ENCODE measurements at places on chromosomes 3 and 15.

- DNase-seq = no peak
These were observed 75.8 kb downstream of the RPL39L start for GRCh38 chr3:187063286-187064121.

DNA sequence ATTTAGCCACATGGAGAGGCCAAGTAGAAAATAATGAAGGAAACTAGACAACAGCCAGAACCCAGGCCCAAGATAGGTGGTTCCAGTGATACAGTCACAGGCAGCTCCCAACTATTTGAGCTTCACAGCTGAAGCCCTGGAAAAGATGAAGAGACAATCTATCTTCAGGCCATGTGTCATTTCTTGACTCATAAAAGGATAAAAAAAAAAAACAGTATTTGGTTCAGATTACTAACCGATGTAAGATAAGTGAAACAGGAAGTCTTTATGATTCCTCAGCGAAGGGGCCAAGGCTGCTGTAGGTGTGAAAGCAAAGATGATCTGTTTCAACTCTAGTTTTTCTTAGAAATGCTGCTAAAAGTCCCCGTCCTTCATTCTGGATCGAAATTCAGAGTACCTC is 394.6 kb downstream of the ZNF385D start:
- no peak for DNase-seq

DNA sequence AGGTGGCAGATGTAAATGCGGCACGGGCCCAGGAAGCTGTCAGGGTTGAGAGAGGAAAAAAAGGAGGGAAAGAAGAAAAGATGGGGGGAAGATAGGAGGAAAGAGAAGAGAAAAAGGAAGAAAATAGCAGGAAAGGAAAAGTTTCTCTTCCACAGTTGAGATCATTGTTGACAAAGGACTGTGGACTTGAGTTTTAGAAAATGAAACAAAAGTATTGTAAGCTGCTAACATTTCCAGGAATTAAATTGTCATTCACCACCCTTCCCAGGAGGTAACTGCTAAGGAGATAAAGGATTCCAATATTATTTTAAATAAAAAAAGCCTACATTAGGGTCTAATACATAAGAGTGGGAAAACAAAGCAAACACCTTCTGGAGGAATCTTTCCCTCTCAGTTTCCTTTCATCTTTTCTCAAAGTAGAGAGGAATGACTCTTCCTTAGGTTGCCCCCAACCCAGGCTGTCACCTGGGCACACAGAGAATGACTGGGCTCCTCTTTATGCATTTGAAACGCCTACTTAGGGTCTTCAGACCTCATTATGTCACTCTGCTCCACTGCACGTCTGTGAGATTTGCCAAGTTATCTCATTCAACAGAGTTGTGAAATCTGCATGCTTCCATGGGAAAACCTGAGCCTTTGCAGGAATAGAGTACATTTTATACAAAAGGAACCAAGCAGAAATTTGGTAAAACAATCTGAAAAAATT is 194.0 kb downstream of the TNIK start:
- DNase-seq = no peak

DNA sequence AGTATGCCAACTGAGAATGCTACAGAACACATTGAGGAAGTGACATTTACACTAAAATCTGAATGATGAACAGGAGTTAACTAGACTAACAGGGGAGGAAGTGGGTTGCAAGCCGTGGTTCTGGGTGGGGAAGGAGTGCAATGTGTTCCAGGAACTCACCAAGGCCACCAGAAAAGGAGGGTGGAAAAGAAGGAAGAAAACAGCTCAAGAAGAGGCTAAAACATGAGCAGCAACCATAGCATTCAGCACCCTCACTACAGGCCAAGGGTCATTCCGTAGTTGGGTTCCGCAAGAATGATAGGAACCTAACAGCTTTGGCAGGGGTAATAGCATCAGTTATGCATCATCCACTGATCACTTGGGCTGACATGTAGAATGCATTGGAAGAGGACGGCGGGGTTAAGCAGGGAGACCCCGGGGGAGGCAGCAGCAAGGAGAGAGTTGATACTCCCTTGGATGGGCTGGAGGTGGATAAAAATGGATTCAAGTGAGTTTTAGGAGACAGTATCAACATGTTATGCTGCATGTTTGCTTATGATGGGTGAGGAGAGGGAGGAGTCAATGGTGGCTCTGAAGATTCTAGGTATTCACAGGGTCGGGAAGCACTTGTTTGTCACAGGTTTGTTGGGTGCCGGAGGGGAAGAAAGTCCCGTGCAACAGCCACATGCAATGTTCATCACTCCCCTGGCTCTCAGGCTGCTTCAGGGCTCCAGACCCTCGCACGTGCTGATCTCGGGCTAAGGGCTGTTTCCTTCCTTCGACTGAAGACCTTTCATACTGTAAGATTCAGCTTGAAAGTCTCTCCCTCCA is 53.2 kb downstream of the LIPC start:
- DNase-seq = no peak

GRCh38 chr3:94121161-94121560 is 58.3 kb downstream of the NSUN3 start:
- no peak for DNase-seq

- no peak for DNase-seq
These were observed 24.3 kb downstream of the DPH3 start for GRCh38 chr3:16240229-16241023.

- DNase-seq = no peak
These were observed 54.4 kb downstream of the ATP1B3 start for GRCh38 chr3:141930801-141931200.

- no peak for DNase-seq
These were observed 229.1 kb upstream of the ADAMTS9 start for GRCh38 chr3:64916937-64917336.

- DNase-seq = no peak
These were observed 25.6 kb downstream of the SEC22C start for GRCh38 chr3:42556089-42556632.

DNA sequence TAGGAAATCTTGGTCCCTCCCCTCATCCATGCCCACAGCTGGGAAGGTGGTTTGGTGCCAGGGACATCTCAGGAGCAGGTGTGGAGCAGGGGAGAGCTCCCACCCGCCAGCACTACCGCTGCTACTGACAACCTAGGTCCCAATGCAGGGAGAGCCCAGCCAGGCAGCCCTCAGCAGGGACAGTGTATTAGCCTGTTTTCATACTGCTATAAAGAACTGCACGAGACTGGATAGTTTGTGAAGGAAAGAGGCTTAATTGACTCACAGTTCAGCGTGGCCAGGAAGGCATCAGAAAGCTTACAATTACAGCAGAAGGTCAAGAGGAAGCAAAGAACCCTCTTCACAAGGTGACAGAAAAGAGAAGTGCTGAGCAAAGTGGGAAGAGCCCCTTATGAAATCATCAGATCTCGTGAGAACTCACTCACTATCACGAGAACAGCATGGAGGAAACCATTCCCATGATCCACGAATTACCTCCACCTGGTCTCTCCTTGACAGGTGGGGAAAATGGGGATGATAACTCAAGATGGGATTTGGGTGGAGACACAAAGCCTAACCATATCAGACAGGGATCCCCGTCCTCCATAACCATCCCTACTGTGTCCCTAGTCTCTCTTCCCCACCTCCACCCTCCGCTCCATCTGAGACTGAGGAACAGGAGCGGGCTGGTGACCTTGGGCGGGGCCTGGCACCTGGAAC is 218.6 kb downstream of the TBC1D2B start:
- no peak for DNase-seq
